ENCODE measurements at places on chromosomes 3 and 15.

- DNase-seq = no peak
Observed at GRCh38 chr15:65978110-65978509, 108.8 kb downstream of the RAB11A start.

DNA sequence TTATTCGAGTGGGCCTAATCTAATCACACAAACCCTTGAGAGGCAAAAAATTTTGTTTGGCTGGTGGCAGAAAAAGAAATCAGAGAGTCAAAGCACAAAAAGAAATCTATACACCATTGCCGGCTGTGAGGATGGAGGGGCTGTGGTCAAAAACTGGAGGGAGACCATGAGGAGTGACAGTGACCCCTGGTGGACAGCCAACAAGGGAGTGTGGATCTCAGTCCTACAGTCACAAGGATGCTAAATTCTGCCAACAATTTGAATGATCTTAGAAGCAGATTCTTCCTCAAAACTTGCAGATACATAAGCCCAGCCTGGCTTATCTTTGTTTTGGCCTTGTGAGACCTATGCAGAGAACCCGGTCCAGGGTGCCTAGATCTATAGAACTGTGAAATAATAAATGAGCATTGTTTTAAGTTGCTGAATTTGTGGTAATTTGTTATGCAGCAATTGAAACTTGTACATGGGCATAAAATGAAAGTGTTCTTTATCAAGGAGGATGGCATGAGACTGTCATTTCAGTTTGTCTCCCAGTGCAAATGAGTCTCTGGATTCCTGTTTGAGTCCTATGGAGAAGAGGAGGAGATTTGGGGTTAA lies 103.0 kb upstream of the ARHGEF26 start:
- no peak for DNase-seq

- no peak for DNase-seq
Observed at GRCh38 chr3:9743548-9743947, 6.2 kb upstream of the OGG1 start.

GRCh38 chr3:99635348-99635747 lies 3.0 kb upstream of the COL8A1 start:
- no peak for DNase-seq

DNA sequence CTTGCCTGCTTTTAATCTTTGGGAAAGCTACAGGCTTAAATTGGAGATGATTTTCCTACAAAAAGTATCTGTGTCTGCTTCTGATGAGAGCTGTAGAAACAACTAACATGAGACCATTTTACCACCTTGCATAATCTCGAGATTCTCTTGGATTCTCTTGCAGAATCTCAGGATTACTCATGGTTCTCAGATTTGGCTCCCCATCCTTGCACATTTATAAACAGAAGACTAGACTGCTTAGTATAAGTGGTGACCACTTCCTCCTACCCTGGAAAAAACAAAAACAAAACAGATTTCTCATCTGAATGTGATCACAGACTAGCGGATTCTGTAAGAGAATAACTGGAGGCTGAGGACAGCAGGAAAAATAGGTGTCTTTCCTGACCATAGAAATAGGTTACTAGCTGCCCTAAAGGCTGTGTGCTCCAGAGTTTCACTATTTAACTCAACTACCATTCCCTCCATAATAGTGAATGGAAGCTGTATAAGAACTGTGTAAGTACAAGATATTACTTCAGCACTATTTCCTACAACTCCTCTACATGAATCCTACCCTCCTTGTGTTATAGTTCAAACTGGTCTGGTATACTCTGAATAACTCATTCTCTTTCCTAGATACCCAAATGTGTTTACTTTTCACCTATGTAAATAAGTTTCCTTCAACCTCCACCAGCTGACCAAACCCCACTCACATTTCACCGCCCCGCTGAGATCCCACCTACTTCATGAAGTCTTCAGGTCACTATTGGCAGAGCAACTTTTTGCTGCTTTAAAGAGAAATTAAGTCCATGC lies 122.2 kb upstream of the C2CD4B start:
- DNase-seq = no peak
